ENCODE measurements at places on chromosomes 16 and 17. TPM values are rescaled to one million over a fixed set of nuclear protein-coding genes. Genes with fewer than 3 reads are reported as not detected.

The TP53TG3C gene
- not detected for total RNA-seq

The CACNG1 gene
- total RNA-seq, result not detected

The CDH3 gene
- total RNA-seq, result 144 TPM

The CBX8 gene
- total RNA-seq, result 36.6 TPM

- H3K27ac ChIP-seq, result no peak overlapping the region
- H3K36me3 ChIP-seq, result no peaks in the 10 kb centered on the region
- peak; percentile 72 for DNase-seq
Measured at GRCh38 chr17:70239391-70239826, 70.1 kb downstream of the KCNJ2 start.

DNA sequence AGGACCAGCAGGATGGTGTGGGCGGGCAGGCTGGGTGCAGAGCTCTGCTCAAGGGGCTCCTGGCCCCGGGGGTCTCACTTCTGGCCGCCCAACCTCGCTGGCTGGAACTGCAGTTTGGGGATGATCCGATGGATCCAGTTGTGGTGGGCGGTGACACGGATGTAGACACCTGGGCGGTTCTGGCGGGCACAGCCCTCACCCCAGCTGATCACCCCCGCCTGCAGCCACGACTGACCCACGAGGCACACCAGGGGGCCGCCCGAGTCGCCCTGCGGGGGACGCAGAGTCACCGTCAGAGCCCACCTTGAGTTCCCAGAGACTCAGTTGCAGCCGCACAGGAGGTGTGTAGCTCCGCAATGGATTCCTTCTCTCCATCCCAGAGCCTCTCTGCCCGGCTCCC, 7.5 kb downstream of the PRSS27 start:
- H3K27ac ChIP-seq, result no peak overlapping the region
- H3K4me3 ChIP-seq, result no peak overlapping the region
- no peaks in the 10 kb centered on the region for H3K27me3 ChIP-seq
- no peak for DNase-seq
- no peaks in the 10 kb centered on the region for H3K36me3 ChIP-seq
- no peaks in the 10 kb centered on the region for H3K4me1 ChIP-seq

DNA sequence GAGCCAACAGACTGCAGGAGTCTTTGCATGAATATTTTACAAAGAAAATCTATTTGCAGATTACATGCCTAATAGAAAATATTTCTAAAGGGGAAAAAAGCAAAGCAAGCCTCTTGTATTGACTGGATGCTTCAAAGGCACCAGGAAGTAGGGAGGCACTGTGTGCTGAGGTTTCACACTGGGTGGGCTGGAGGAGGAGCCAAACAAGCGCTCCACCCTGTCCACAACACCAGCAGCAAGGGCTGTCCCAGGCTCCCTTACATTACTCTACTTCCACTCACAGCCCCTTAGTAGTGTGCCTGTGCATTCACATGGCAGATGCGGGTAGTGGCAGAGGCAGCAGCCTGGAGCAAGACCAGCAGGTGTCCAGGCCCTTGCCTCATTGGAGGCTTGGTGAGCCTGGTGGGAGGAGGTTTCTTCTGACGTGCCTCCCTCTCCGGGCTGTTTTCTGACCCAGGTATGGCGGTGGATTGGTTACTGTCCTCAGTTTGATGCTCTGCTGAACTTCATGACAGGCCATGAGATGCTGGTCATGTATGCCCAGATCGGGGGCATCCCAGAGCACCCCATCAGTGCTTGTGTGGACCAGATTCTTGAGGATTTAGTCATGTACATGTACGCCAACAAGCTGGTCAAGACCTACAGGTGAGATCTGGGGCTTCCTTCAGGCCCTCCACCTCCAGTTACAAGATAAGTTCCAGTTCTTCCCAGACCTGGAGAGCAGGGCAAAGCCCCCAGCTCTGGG, 7.0 kb upstream of the CCNF start:
- no peak overlapping the region for H3K4me3 ChIP-seq
- no peaks in the 10 kb centered on the region for H3K4me1 ChIP-seq
- H3K36me3 ChIP-seq, result no peaks in the 10 kb centered on the region

GRCh38 chr16:54031107-54031760, 255.4 kb downstream of the IRX3 start:
- H3K27me3 ChIP-seq, result no peaks in the 10 kb centered on the region
- no peak for DNase-seq
- H3K27ac ChIP-seq, result no peak overlapping the region
- H3K4me1 ChIP-seq, result no peaks in the 10 kb centered on the region
- H3K4me3 ChIP-seq, result no peak overlapping the region
- H3K36me3 ChIP-seq, result no peaks in the 10 kb centered on the region

- no peaks in the 10 kb centered on the region for H3K4me1 ChIP-seq
- H3K4me3 ChIP-seq, result no peak overlapping the region
- H3K27ac ChIP-seq, result no peak overlapping the region
- no peaks in the 10 kb centered on the region for H3K27me3 ChIP-seq
Measured at GRCh38 chr17:50330151-50330775, 15.7 kb upstream of the XYLT2 start.

DNA sequence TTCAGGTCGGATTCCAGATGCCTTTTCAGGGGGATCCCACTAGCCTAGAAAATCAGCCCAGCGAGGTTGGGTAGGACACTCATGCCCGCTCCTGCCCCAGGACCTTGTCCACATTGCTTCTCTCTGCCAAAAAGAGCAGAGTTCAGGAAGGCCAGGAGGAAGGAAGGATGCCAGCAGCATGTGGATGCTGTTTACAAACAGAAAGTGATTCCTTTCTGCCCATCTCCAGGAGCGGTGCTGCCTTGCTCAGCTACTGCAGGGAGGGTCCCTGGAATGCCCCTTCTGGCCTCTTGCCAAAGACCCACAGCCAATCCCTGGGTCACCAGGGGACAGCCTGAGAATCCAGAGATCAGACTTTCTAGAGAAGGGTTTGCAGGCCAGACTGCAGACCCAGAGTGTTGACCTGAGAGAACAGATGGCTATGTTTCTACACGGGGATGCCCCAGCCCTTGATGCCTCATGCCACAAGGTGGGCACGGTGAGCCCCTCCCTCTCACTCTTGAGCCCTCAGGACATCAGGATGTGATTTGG, 32.3 kb upstream of the EMP2 start:
- H3K27ac ChIP-seq, result no peak overlapping the region
- no peak overlapping the region for H3K4me3 ChIP-seq
- H3K4me1 ChIP-seq, result peaks cover 45% of the 10 kb centered on the region
- no peaks in the 10 kb centered on the region for H3K36me3 ChIP-seq
- no peak for DNase-seq

DNA sequence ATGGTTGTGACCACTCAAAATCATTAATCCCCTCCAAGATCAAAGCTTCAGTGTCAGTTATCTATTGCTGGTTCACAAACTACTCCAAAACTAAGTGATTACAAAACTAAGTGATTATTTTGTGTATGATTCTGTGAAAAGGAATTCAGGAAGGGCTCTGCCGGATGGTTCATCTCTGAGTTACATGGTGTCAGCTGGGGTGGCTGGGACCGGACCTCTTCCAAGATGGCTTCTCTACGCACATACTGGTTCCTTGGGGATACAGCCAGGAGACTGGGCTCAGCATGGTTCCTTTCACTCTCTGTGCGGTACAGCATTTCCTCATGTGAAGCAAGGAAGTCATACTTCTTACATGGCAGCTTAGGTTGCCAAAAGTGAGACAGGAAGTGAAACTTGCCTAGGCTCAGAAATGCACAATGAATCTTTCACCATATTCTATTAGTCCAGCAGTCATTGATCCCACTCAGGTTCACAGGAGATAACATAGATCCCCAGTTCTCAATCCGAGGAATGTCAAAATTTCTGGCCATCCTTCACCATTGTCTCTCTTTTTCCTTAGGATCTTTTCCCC, 97.9 kb upstream of the IRX6 start:
- no peak overlapping the region for H3K4me3 ChIP-seq
- no peak overlapping the region for H3K27ac ChIP-seq
- DNase-seq, result no peak

DNA sequence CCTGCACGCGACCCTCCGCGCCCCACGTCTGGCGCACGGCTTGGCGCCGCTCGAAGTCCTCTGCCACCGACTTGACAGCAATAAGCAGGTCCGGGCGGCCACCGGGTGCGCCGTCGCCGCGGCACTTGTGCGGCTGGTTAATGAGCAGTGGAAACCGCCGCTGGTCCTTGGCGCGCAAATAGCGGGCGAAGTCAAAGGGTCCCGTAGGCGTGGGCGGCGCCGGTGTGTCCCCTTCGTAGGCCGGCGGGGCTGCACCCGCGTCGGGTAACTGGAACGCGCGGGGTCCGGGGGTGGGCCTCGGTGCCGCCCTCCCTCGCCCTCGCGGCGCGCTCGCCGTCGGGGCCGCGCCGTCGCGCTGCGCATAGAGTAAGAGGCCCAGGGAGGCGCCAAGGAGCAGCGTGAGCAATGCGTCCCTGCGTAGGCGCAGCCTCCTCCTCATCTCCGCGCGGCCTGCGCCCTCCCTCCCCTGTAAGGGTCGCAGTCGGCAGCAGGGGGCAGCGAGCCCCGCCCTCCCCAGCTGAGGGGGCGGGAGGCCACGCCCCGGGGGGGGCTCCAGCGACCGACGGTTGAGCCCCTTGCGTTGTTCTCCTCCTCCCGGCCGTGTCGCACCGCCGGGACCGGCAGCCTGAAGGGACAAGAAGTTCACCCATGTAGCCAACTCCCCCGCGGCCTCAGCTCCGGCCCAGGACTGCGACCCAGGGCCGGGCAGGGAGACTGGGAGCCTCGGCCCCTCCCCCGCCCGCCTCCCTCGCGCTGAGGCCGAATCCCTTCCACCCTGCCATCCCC, 558 bp downstream of the B3GNT9 start:
- peak overlapping the region; percentile 85 for H3K27ac ChIP-seq
- H3K27me3 ChIP-seq, result no peaks in the 10 kb centered on the region
- H3K4me3 ChIP-seq, result peak overlapping the region; percentile 75
- peaks cover 2% of the 10 kb centered on the region for H3K36me3 ChIP-seq

DNA sequence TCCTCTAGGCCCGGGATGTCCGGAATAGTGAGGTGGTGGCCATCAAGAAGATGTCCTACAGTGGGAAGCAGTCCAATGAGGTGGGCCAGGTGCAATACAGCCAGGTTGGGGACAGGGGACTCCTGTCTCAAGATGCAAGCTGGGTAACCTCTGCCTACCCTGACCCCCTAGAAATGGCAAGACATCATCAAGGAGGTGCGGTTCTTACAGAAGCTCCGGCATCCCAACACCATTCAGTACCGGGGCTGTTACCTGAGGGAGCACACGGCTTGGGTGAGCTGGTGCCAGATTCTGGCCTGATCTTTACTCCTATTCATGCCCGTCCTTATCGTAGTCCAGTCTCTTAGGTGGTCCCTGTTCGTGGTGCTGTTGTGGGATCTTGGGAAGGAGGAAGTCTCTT, 4.4 kb downstream of the TAOK2 start:
- H3K27me3 ChIP-seq, result no peaks in the 10 kb centered on the region
- no peak overlapping the region for H3K27ac ChIP-seq
- no peak overlapping the region for H3K4me3 ChIP-seq
- H3K4me1 ChIP-seq, result 0 out of 2 replicates have a peak, but pooled peaks cover 6% of the 10 kb centered on the region
- peaks cover 7% of the 10 kb centered on the region for H3K36me3 ChIP-seq

- no peak for DNase-seq
- no peak overlapping the region for H3K4me3 ChIP-seq
- H3K4me1 ChIP-seq, result no peaks in the 10 kb centered on the region
- no peaks in the 10 kb centered on the region for H3K27me3 ChIP-seq
- H3K36me3 ChIP-seq, result no peaks in the 10 kb centered on the region
- no peak overlapping the region for H3K27ac ChIP-seq
Measured at GRCh38 chr17:75447951-75448856, 8.2 kb upstream of the TMEM94 start.

DNA sequence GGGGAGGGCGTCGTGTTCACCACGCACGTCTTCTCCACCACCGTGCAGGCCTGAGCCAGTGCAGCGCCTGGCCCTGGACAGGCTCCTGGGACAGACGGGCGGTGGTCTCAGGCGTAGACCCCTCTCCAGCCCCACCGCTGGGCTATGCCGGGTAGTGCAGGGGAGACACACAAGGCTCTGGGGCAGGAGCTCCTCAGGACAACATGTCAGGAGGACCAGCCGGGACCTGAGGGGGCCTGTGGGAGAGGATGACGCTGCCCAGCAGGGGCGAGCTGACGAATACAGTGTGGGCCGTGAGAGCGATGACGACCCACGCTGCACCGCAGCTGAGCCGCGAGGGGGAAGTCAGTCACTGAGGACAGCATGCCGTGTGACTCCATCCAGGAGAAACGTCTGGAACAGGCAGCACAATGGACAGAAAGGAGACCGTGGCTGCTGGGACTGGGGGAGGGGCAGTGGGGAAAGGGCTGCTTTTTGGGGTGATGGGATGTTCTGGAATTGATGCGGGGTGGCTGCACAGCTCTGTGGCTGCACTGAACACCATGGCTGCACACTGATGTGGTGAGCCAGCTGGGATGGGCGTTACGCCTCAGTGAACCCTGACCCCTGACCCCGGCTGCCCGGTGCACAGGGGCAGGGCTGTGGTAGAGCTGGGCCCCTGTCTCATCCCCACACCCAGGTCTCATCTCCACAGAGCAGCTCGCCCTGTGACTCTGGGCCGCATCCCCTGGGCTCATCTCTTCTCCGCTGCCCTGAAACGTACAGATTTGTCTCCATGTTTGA, 20.2 kb downstream of the DNASE1 start:
- no peaks in the 10 kb centered on the region for H3K36me3 ChIP-seq
- no peaks in the 10 kb centered on the region for H3K4me1 ChIP-seq
- no peaks in the 10 kb centered on the region for H3K27me3 ChIP-seq
- DNase-seq, result no peak

GRCh38 chr17:62121025-62121730, 56.1 kb upstream of the MED13 start:
- DNase-seq, result peak; percentile 63
- no peaks in the 10 kb centered on the region for H3K27me3 ChIP-seq
- H3K4me3 ChIP-seq, result no peak overlapping the region

GRCh38 chr16:88835383-88835782, 21.4 kb downstream of the GALNS start:
- no peaks in the 10 kb centered on the region for H3K27me3 ChIP-seq
- H3K4me3 ChIP-seq, result no peak overlapping the region
- peaks cover 3% of the 10 kb centered on the region for H3K36me3 ChIP-seq

DNA sequence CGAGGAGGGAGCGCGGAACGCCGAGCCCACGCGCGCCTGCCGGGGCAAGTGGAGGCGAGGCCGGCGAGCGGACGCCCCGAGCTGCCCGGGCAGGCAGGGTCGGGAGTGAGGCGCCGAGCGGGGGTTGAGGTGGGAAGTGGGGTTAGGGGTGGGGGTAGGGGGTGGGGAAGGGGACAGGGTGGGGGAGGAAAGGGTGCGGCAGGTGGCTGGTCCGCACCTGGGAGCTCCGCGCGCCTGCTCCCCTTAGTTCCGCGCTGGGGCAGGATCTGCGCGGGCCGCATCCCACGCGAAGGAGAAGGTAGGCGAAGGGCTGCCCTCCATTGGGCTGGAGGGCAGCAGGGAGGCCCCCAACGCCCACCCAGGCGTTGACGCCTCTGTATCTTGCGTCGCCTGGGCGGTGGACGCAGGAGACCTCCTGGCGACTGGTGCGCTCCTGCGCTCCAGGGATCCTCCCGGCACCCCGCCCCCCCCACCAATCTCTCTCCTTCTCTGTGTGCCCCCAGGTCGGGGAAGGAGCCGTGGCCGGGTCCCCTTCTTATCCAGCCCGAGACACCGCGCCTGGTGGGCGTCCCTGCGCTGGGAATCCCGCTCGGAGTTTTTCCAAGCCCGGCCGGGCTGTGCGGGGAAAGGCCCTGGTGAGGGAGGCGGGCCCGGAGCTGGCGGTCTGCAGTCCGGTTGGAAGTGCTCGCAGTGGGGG, 51.3 kb upstream of the AMZ2 start:
- H3K27me3 ChIP-seq, result peaks cover 23% of the 10 kb centered on the region
